ENCODE measurements at places on chromosomes 5 and 9. TPM values are rescaled to one million over a fixed set of nuclear protein-coding genes. Genes with fewer than 3 reads are reported as not detected.

The CLK4 gene
- total RNA-seq: 27.5 TPM

The BSPRY gene
- not detected for total RNA-seq

The FOXD4L3 gene
- not detected for total RNA-seq

The SLC34A1 gene
- not detected for total RNA-seq

The WNT8A gene
- total RNA-seq: not detected

The GLRA1 gene
- not detected for total RNA-seq

The RETREG1 gene
- total RNA-seq: 0.66 TPM

The IFNA2 gene
- not detected for total RNA-seq

The C7 gene
- not detected for total RNA-seq

The ANKRD31 gene
- total RNA-seq: under 0.01 TPM

The PDE8B gene
- under 0.01 TPM for total RNA-seq

The CNTNAP3 gene
- total RNA-seq: 1.4 TPM

The PCDHGA5 gene
- total RNA-seq: 1.5 TPM

The SLIT3 gene
- 0.66 TPM for total RNA-seq

The HAVCR2 gene
- total RNA-seq: 0.22 TPM

The LCN15 gene
- total RNA-seq: not detected

The SPINK13 gene
- total RNA-seq: not detected

The CKMT2 gene
- 0.29 TPM for total RNA-seq

The CCDC127 gene
- total RNA-seq: 3.9 TPM

The PCDHGA9 gene
- 6.2 TPM for total RNA-seq

The OTP gene
- not detected for total RNA-seq

The CCL28 gene
- total RNA-seq: 4.2 TPM

The RC3H2 gene
- 62.7 TPM for total RNA-seq

The PCDHGA12 gene
- 30.0 TPM for total RNA-seq

The PIP5K1B gene
- total RNA-seq: under 0.01 TPM
